HepG2 (cell line): ENCODE measurements at places on chromosomes 6 and 20. TPM values are rescaled to one million over a fixed set of nuclear protein-coding genes. Genes with fewer than 3 reads are reported as not detected.
A peak's percentile ranks its signal among the peaks of the same experiment; 100 is the strongest.

DNA sequence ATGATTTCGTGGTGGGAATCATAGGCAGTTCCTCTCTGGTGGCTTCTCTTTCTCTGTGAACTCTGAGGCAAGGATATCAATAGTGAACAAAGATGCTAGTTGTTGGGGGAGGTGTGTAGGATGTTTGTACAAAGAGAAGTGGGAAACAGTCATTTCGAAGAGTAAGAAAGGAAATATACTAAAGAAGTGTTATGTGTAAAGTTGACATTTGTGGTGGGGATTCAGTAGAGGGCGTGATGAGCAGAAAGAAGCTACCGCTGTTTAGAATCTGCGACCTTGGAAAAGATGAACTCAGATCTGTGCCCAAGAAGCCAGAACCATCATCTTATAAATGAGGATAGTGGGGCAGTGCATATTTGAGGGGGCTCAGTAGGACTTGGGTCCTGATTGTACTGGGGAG lies 11.4 kb downstream of the SLC35F1 start:
- DNase-seq = no peak

DNA sequence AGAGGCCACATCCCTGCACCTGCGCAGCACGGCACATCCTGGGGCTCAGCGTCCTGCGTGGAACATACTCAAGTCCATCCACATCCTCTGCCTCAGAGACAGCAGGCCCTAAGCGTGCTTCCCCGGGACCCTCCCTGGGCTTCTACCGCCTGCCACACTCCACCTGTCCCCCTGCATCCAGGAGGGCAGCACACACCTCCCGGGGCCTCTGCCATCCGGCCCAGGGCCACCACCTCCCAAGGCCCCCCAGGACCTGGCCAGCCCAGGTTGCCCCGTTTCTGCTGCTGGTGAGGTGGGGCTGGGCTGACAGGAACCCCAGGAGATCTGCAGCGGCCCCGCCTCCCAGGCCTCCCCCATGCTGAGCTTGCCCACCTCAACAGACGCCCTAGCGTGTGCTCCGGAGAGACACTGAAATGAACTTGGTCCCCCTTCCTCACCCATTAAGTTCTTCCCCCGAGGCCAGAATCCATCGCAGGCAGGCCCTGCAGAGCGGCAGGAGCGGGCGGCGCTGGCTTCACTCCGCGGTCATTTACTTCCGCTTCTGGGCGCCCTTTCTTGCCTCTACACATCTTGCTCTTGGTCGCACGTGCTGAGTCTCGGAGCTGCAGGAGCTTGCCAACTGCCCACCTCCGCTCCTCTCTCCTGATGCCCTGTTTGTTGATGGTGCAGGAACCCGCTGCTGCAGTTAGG lies 235.3 kb downstream of the TAF4 start:
- no peak for DNase-seq

DNA sequence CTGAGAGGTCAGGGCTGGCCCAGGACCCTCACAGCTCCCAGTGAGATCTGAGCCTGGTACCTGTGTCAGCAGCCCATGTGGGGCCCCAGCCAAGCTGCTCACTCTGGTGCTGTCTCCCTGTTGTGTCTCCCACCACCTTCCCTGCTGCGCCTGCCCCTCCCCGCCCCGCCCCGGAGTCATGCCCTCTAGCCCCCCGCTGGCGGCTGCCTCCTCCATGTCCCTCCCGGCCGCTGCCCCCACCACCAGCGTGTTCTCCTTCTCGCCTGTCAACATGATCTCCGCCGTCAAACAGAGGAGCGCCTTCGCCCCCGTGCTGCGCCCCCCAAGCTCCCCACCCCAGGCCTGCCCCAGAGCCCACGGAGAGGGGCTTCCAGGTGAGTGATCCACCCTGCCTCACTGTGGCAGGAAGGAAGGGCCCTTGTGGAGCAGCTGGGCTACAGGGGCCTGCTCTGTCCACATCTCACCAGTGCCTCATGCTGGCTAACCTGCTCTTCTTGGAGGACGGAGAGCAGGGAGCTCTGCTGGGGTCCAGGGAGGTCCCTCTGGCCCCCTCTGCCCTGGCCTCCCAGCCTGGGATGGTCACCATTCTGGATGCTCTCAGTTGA lies 44.9 kb downstream of the CPXM1 start:
- DNase-seq = no peak

DNA sequence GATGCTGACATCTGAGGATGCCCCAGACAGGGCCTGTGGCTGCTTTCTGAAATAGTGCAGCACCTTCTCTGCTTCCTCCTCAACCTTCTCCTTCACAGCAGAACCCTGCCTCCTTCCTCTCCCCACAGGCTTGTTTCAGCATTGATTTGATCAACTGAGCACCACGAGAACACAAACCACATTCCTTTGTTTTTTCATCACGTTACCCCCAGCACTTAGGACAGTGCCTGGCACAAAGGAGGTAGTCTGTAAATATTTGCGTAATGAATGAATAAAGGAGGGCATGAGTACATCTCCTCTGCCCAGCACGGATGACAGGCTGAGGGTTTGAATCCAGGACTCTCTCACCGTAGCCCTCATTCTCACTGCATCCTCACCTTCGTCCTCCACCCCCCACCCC lies 21.3 kb upstream of the WFDC2 start:
- DNase-seq = no peak

- DNase-seq = no peak
These were observed 1590.8 kb downstream of the GRIK2 start for GRCh38 chr6:102984357-102984756.

DNA sequence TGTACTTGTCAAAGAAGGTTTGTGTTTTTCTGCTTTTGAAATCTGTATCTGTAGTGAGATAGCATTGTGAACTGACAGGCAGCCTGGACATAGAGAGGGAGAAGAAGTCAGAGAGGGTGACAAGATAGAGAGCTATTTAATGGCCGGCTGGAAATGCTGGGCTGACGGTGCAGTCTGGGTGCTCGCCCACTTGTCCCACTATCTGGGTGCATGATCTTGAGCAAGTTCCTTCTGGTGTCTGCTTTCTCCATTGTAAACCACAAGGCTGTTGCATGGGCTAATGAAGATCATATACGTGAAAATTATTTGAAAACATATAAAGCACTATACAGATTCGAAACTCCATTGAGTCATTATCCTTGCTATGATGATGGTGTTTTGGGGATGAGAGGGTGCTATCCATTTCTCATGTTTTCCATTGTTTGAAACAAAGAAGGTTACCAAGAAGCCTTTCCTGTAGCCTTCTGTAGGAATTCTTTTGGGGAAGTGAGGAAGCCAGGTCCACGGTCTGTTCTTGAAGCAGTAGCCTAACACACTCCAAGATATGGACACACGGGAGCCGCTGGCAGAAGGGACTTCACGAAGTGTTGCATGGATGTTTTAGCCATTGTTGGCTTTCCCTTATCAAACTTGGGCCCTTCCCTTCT lies 18.4 kb downstream of the CD83 start:
- DNase-seq = no peak

DNA sequence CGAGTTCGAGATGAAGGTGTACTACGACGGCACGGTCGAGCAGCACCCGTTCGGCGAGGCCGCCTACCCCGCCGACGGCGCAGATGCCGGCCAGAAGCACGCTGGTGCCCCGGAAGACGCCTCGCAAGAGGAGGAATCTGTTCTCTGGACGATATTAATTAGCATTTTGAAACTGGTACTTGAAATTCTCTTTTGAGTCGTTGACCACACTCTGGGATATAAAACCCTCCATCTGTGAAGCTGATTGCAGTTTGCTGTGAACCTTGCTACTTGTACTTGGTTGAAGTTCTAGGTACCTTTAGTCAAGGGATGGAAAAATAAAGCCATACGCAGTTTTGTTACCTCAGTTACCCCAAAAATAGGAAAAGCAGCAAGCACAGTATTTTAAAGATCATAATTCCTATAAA lies 917 bp downstream of the C6orf120 start:
- DNase-seq = no peak

GRCh38 chr6:107600936-107601335 lies 111.0 kb downstream of the SOBP start:
- peak; percentile 18 for DNase-seq

- no peak for DNase-seq
These were observed 18.0 kb downstream of the AIG1 start for GRCh38 chr6:143078468-143079324.

DNA sequence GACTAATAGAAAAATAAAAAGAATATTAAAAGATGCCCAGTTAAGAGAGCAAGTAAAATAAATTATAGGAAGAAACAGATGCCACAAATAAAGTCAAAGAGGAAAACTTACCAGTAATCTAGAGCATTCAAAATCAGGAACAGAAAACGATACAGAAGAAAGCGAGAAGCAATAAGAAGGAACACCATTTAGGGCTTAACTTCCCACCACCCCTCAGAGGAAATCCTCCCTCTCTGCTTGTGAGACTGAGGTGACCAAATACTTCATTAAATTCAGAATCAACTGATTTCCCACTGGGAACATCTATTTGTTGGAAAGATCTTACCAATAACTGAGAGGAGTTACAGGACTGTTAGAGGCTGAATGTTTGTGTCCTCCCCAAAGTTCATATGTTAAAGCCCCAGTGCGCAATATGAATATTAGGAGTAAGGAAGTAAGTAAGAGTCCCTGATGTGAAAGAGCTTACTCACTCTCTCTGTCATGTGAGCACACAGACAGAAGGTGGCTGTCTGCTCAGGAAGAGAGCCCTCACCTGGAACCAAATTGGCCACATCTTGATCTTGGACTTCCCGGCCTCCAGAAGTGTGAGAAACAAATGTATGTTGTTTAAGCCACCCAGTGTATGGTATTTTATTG lies 19.5 kb downstream of the KATNA1 start:
- no peak for DNase-seq

DNA sequence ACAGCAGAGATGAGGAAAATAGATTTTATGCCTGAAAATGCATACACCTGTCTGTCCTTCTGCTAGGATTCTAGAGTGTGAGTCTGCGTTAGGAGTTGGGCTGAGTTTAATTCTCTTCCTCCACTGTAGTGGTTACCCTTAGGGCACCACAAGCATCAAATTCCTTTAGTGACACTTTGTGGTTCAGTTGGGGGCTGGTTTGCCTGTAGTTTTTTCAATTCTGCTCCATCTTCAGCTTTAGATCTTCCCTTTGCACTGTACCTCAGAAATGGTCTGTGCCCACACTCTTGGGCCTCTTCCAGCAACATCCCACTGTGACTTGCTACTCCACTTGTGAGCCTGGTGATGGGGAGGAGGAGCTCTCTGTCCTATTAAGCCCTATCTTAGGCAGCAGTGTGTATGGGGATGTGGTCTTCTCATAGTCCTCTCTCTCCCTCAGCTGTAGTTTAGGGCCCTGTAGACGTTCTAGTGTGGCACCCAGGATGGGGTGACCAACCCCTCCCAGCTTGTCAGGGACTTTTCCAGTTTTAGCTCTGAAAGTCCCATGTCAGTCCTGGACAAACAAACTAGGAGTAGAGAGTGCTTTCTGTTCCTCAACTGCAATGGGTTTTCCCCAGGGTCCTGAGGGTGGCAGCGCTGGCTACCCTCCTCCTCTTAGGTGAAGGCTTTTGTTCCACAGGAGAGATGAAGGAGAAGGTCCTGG lies 19.7 kb upstream of the OGFRL1 start:
- DNase-seq = no peak

MEA1 gene
- 86.2 and 110 TPM in 2 replicates for total RNA-seq

GLP1R gene
- not detected in 2 replicates for total RNA-seq

POPDC3 gene
- total RNA-seq = 0.20 TPM in 1 of 2 replicates, not detected in the other

OLIG3 gene
- not detected in 2 replicates for total RNA-seq

KCNB1 gene
- total RNA-seq = 0.02 TPM in 1 of 2 replicates, not detected in the other

ESR1 gene
- not detected in 2 replicates for total RNA-seq

RAB32 gene
- total RNA-seq = 93.9 and 101 TPM in 2 replicates

TMEM74B gene
- 2.9 and 4.7 TPM in 2 replicates for total RNA-seq
